ENCODE measurements at places on chromosomes 6 and 20.
A peak's percentile ranks its signal among the peaks of the same experiment; 100 is the strongest.

DNA sequence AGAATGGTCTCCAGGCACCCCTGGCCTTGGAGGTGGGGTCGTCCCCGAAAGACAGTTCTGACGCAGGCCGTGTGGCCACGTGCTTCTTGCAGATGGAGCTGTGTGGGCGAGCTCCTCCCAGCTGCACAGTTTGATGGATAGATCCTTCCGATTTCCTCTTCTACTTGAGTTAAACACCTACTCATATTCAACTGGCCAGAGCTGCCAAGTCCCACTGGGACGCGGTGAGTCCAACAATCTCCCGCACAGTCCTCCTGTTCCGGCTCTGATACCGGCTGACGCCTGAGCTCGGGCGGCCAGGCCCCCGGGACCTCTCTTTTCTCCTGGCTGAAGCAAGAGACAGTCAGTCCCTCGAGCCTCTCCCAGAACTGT lies 57.9 kb upstream of the DACT2 start:
- DNase-seq, result no peak

- DNase-seq, result peak; percentile 28
Measured at GRCh38 chr6:33812669-33813068, 8.9 kb upstream of the MLN start.

DNA sequence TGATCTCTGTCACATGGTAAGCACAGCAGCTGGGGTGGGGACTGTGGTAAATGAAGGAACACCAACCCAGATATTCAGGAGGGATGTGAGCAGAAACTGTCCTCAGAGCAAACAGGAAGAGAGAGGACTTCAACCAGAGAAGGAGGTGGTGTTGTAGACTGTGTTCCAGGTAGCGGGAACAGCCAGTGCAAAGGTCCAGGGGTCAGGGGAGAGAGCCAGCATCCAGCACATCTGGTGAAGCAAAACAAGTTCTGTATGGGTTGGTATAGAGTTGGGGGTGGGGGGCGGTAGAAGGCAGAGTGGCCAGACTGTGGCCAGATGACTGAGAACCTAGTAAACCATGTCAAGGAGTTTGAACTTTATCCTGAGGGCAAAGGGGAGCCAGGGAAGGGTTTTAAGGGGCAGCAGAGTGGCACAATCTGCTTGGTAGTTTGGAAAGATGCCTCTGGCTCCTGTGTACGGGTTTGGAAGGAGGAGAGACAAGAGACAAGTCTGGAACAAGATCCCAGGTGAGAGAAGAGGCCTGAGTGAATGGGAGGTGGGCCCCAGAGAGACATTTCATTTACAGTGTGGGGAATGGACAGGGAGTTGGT lies 27.8 kb upstream of the TTPAL start:
- DNase-seq, result no peak

DNA sequence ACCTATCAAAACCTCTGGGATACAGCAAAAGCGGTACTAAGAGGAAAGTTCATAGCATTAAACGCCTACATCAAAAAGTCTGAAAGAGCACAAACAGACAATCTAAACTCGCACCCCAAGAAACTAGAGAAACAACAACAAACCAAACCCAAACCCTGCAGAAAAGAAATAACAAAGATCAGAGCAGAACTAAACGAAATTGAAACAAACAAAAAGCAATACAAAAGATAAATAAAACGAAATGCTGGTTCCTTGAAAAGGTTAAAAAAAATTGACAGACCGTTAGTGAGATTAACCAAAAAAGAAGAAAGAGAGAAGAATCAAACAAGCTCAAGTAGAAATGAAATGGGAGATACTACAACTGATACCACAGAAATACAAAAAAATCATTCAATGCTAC lies 302.3 kb downstream of the RNGTT start:
- DNase-seq, result no peak

DNA sequence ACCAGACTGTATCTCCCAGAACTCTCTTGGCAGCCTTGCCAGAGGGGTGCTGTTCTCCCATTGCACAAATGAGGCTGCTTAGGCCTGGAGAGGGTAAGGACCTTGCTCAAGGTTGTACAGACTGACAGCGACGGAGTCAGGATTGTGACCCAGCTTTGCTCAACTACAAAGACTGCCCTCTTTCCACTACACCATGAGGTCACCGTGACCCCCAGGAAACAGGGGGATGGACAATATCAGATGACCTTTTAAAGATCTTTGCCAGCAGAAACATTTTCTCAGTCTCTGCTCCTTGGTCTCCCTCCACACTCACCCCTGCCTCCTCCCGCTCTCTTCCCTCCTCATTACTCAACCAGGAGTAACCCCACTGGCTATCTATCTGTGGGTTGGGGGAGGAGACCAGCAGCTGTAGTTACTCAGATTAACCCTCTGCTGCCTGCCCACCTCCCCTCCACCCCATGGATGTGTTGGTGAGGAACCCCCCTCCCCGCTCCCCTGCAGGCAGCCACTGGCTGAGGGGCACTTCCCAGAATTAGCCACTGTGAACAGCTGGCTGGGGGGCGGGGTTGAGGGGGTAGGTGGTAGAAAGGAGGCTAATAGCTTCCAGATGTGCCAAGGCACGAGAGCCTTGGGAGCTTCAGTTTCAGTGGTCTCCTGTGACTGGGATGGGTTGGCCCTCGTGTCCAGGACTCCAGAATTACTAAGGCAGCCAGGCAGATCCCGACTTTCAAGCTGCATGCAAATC lies 26.9 kb upstream of the MRPS18A start:
- DNase-seq, result no peak

DNA sequence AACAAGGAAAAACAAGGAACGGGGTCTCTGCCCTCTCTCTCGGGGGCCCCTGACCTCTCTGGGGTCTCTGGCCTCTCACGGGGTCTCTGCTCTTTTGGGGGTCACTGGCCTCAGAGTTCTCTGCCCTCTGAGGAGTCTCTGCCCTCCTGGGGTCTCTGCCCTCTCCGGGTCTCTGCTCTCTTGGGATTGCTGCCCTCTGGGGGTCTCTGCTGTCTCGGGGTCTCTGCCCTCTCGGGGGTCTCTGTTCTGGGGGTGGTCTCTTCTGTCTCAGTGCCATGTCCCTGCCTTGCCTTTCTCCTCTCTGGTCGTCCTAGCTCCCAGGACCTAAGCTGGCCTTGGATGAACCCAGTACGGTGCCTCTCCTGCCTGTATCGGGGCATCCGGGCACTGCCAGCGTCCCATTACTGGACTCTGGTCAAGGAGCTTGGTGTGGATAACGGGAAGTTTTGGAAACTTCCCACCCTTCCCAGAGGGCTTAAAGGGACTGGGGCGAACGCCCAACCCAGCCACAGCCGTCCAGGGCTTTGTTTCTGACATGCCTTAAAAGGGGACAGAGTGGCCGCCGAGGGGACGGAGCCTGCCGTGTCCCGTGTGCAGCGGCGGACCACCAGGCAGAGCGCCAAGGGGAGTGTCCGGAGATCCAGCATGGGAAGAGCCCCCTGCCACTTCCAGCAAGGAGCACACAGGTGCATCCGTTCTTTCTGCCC lies 24.7 kb upstream of the MRGBP start:
- DNase-seq, result no peak

GRCh38 chr6:140821196-140821595 lies 1311.5 kb upstream of the GJE1 start:
- DNase-seq, result no peak

DNA sequence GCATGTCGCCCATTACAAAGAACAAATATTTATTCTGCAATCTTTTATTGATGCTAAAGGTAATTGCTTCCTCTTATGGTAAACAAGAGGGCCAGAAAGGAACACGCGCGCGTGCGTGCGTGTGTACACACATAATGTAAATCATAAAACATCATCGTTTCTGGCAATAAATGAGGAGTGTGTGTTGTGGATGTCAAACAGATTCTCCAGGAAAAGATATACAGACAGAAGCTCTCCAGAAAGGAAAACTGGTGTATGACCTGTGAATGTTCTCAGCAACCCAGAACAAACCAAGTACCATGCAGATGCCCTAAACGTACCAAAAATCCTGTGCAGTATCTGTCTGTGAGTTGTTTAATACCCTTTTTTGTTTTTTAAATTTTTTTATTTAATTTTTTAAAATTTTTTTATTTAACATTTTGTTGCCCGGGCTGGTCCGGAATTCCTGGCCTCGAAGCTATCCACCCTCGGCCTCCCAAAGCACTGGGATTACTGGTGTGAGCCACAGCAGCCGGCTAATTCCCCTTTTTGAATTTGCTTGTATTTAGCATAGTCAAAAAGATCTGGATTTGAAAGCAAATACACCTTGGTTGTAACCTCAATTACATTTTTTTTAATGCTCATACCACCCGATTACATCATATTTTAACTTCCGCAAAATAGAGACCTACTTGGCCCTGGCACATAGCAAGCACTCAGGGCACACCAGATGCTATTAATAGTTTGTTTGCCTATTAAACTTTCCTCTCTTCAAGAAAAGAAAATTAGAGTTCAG lies 909 bp upstream of the NUDT3 start:
- DNase-seq, result no peak

- DNase-seq, result no peak
Measured at GRCh38 chr20:2820896-2821869, 5.0 kb downstream of the TMEM239 start.

GRCh38 chr20:37898233-37899104 lies 4.5 kb upstream of the VSTM2L start:
- DNase-seq, result no peak

DNA sequence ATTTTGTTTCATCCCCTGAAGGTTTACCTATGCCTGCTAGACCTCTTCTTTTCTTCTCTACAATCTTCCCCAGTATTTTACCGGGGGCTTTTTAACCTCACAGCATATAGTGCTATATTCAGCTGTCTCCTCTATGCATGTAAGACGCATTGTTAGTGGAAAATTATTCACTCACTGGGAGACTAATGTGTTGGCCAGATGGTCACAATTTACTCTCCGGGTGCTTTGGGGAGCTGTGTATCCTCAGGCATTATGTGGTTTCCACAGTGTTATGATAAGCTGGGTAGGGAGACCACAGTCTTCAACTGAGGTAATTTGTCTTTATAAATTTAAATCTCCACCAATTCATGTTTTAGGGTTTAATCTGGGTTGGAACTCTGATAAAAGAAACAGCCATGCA lies 553.8 kb upstream of the PTCHD4 start:
- DNase-seq, result no peak

DNA sequence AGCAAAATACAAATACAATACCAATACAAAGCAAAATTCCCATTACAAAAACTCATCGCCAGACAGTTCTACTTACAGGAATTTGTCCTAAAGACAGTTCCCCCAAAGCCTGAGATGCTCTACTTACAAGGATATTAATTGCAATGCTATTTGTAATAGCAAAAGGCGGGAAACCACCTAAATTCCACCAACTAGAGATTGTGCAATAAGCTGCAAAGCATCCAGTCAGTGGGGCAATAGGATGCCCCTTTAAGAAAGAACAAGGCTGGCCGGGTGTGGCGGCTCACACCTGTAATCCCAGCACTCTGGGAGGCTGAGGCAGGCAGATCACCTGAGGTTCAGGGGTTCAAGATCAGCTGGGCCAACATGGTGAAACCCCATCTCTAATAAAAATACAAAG lies 39.1 kb downstream of the FAM209B start:
- no peak for DNase-seq
